ENCODE measurements at places on chromosomes 12 and 14.

DNA sequence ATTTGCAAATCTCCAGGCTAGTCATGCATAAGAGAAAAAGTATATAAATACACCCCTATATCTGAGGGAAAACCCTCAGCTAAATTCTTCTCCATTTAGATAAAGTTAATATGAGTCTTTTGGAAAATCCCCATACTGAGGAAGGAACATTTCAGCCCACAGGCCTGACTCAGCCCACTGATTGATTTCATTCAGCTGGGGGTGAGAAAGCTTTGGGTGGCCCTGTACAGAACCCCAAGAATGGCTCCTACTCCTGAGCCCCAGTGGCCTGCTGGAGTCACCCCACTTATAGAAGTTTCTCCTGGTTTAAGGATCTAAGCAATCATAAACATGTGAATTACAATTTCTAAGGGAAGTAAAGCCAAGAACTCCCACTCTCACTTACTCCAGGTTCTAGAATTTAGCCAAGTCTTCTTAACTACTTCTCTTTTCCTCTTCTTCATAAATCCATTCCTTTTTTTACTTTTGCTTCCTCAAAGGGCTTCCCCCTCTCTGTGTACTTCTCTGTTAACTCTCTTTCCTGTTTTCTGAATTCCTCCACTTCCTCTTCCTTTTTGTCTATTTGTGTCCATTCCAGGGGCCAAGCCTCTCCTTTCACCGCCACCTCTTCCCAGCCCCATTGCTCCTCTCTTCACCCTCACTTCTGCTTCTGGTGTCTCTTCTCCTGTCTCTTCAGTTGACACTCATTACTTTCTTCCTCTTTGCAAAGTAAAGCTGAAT lies 21.0 kb downstream of the RTN1 start:
- no peak for DNase-seq
- H3K36me3 ChIP-seq: no peaks in the 10 kb centered on the region
- H3K27ac ChIP-seq: no peak overlapping the region
- H3K4me3 ChIP-seq: no peak overlapping the region
- no peaks in the 10 kb centered on the region for H3K4me1 ChIP-seq
- H3K27me3 ChIP-seq: peaks cover 9% of the 10 kb centered on the region

DNA sequence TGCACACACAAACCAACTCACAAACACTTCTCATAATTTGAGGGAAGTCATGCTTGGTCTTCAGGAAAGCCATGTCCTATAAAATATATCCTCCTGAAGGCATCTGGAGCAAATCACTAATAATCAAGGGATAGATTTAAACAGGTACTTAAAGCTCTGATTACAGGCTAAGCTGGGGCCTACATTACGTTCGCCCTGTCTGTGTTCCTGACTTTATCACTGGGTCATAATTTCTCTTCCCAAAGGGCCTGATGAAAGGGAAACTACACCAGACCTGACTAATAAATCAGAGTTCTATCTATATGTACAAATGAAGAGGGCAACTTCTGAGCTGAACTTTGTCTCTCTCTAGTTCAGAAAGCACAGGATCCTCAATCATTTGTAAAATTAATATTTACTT lies 43.9 kb upstream of the RASSF8 start:
- no peaks in the 10 kb centered on the region for H3K27me3 ChIP-seq
- no peaks in the 10 kb centered on the region for H3K4me1 ChIP-seq
- H3K27ac ChIP-seq: no peak overlapping the region
- no peaks in the 10 kb centered on the region for H3K36me3 ChIP-seq

DNA sequence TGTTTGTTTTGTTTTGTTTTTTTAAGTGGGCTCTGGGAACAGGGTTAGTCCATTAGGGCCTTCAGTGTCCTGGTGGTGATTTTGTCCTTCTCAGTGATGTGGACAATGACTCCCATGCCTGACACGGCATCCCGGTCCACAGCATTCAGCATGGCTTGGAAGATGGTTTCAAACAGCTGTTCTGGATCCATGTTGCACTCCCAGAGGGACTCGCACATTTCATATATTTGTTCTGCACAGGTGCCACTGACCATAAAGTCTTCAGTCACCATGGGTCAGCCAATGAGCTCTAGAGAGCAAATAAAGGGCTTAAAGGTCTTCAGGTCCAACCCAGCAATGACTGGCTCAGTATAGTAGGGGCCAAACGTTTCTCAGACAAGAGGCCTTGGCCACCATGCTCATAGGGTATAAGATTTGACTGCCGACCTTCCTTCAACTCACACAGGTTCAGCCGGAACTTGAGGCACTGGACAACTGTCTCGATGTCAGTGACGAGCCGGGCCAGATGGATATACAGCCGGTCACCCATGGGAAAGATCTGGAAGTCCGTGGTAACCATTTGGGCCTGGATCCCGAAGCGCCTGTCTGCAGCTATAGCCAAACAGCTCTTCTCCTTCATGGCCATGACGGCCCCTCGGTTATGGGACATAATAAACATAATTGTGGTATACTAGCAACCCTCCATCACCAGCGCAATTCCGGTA lies 18.0 kb downstream of the OR10P1 start:
- peaks cover 3% of the 10 kb centered on the region for H3K27me3 ChIP-seq
- no peak overlapping the region for H3K4me3 ChIP-seq
- no peaks in the 10 kb centered on the region for H3K36me3 ChIP-seq
- DNase-seq: no peak
- H3K27ac ChIP-seq: no peak overlapping the region

GRCh38 chr12:120904197-120904773 lies at the start of gene SPPL3:
TSS of gene SPPL3 (minus strand) at chr12:120904358. CDS start at chr12:120903867, 491 bp downstream.
- H3K36me3 ChIP-seq: peaks cover 14% of the 10 kb centered on the region
- peak within 1 kb of the TSS; percentile 99 for H3K4me3 ChIP-seq
- H3K27ac ChIP-seq: peak within 1 kb of the TSS; percentile 94
- peaks cover 35% of the 10 kb centered on the region for H3K4me1 ChIP-seq
- no peaks in the 10 kb centered on the region for H3K27me3 ChIP-seq
- DNase-seq: peak; percentile 91

DNA sequence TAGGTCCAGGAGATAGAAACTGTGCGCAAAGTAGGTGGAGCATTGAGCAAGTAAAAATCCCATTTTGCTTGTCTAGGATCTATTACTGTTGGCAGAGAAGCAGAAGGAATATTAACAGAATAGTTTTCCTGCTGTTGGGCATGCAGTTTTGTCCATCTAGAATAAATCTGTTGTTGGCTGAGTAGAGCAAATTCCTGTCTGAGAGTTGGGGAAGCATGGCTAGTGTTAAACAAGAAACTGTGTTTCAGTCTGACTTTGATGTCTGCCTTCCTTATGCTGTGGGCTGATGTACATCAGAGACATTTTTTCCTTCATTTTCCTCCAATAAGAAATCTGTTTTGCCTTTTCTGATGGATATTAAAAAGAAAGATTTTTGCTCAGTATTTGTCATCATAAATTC lies 98.2 kb downstream of the RAD52 start:
- H3K36me3 ChIP-seq: peaks cover 28% of the 10 kb centered on the region
- no peaks in the 10 kb centered on the region for H3K27me3 ChIP-seq
- no peak for DNase-seq
- H3K4me3 ChIP-seq: no peak overlapping the region

DNA sequence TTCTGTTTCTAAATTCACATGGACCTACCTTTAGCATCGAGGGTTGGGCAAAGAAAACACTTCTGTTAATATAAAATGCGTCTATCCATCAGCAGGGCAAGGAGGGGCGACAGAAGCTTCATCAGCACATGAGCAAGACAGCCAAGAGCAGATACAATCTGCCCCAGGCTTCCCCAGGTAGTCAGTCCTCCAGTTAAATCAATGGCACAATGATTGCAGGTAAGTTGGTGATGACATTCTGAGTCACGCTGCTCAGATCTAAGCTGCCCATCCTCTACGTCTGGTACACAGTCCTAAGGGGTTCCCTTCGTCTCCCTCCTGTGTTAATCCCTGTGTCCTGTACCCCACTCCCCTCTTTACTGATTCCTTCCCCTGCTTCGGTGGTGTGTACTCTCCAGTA lies 38.8 kb downstream of the MAP3K9 start:
- H3K36me3 ChIP-seq: no peaks in the 10 kb centered on the region
- H3K4me1 ChIP-seq: no peaks in the 10 kb centered on the region
- no peak overlapping the region for H3K4me3 ChIP-seq
- no peak overlapping the region for H3K27ac ChIP-seq

- H3K27me3 ChIP-seq: peaks cover 4% of the 10 kb centered on the region
- peak overlapping the region; percentile 97 for H3K27ac ChIP-seq
- H3K4me3 ChIP-seq: peak overlapping the region; percentile 56
- peaks cover 54% of the 10 kb centered on the region for H3K4me1 ChIP-seq
- DNase-seq: peak; percentile 75
Measured at GRCh38 chr12:68240975-68241374, 12.4 kb downstream of the IL22 start.

GRCh38 chr12:12221560-12221959 lies 45.3 kb downstream of the LRP6 start:
- H3K4me3 ChIP-seq: no peak overlapping the region
- H3K36me3 ChIP-seq: no peaks in the 10 kb centered on the region
- peaks cover 30% of the 10 kb centered on the region for H3K27me3 ChIP-seq

- no peak for DNase-seq
- H3K27me3 ChIP-seq: peaks cover 22% of the 10 kb centered on the region
- peaks cover 9% of the 10 kb centered on the region for H3K4me1 ChIP-seq
- no peak overlapping the region for H3K27ac ChIP-seq
- H3K36me3 ChIP-seq: peaks cover 7% of the 10 kb centered on the region
- H3K4me3 ChIP-seq: no peak overlapping the region
Measured at GRCh38 chr14:22865424-22866405, 5.8 kb upstream of the LRP10 start.

DNA sequence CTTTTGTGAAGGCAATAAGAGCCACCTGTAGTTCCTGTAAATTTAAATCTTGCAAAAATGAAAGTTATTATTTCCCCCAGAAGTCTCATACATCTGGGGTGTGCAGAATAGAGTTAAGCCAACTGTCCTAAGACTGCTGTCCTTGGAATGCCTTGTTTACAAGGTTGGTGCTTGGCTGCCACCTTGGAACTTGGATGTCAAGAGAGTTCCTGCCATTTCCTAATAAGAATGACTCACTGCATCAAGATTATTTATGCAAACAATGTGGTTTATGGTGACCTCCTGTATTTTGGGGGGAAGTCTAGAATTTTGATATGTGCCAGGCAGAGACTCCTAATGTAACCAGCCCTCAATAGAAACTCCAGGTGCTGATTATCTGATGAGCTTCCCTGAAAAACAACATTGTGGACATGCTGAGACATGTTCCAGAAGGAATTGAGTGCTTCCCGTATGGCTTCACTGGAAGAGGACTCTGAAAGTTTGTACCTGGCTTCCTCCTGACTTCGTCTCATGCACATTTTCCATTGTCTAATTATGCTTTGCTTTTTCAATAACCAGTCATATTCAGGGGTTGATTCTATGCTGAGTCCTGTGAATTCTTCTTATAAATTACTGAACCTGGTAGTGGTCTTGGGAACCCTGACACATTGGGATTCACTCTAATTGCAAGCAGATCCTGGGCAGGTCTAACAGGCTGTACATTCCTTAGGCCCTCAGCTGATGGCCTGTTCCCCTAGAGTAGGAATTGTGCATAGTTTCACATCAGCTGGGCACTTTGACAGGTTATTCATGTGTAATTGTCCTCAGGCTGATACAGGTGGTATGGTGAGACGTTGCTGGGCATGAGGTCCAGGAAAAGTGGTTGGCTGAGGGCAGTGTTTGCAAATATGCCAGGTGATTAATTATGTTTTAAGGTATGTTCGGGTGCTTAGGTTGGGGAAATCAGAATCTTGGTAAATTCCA lies 1370.7 kb upstream of the TMEM132C start:
- H3K27ac ChIP-seq: no peak overlapping the region
- H3K36me3 ChIP-seq: no peaks in the 10 kb centered on the region
- H3K27me3 ChIP-seq: peaks cover 2% of the 10 kb centered on the region
- DNase-seq: no peak

DNA sequence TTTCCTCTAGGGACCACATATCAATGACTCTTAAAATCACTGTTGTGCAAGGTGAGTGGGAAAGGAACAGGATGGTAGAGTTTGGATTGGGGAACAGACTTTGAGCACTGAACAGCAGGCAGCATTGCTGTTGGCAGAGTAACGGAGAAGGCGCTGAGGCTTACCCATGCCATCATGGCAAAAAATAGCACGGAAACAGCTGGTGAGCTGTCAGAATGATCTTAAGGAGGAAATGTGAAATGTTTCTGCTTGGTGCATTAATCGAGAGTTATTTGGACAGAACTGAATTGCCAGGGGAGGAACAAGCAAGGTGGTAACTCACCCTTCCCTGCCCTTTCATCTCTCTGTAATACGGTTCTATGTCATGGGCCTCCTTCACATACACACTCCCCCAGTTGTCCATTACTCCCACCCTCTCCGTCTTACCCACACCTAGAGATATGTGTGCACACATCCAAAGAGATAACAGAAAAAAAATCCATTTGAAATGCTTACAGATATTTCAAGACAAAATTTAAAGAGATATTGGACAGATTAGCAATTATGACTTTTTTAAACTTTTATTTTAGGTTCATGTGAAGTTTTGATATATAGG lies 572.5 kb downstream of the DIO2 start:
- DNase-seq: no peak
- H3K4me1 ChIP-seq: no peaks in the 10 kb centered on the region
- H3K36me3 ChIP-seq: no peaks in the 10 kb centered on the region

DNA sequence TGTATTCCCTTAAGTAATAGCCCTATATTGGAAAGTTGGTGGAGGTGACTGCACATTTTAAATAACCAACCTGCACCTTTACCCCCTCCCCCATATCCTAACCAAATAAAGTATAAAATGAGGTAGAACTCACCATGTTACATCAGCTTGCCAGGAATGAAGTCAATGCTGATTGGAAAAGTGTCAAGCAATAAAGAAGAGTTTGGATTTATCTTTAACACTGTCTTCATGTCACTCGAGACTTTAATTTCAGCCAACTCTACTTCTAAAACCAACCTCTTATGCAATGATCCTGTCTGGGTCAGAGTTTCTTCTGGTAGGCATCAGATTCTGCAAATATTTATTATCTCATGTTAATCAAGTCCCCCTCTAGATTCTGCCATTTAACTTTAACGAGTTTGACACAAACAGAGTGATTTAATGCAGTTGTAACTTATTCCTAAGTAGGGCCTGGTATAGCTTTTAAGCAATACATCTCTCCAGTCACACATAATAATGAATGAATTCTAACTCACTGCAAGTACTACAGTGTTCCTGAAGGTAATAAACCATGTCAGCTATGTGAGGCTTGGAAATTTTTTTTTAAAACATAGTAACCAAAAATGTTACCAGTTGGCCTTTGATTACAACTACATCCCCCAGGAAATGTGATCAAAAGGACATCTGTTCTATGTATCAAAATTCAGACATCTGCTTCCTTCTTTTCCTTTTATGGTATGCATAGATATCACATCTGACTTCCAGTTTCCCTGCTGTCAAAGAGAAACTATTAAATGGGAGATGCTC lies 98.7 kb downstream of the ERGIC2 start:
- DNase-seq: no peak
- no peak overlapping the region for H3K27ac ChIP-seq
- no peaks in the 10 kb centered on the region for H3K36me3 ChIP-seq

DNA sequence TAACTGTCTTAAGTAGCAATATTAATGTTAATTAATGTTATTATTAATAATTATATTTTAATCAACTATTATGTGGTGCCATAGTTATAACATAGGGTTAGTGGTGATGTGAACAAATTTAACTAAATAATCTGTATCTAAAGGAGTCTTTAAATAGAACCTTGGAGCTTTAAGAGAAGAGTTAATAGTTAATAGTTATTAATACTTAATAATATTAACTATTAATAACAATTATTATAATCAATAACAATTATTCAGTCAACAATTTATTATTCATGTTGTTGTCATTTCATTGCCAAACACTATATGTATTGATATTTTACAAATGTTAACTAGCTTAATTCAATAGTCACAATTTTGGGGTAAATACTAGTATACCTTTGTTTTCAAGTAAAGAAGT lies 58.2 kb downstream of the SLC16A7 start:
- peaks cover under 1% of the 10 kb centered on the region for H3K4me1 ChIP-seq
- peaks cover 24% of the 10 kb centered on the region for H3K36me3 ChIP-seq
- H3K27me3 ChIP-seq: no peaks in the 10 kb centered on the region
- DNase-seq: no peak
- no peak overlapping the region for H3K27ac ChIP-seq
